Activated CD4-positive, alpha-beta T cell treated with anti-CD3 and anti-CD28 coated beads for 1 hour (primary cell): ENCODE measurements at places on chromosomes 12 and 14.

DNA sequence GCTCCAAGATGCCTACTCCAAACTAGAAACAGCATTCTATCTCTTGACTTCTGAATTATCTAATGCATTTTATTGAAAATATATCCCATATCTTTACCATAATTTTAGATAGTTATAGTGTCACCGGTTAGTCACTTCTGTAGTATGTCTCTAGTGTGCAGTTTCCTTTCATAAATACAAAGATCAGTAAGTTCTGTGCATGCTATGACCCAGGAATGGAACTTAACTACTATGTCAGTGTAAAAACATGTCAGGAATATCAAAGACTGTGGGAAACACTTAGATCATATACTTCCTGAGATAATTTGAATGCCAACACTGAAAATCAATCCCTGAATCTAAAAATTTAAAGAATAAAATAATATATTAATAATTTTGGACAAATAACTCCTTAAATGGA, 237.6 kb downstream of the ATXN7L3B start:
- DNase-seq, result no peak

GRCh38 chr12:20445687-20446086, 77.3 kb downstream of the PDE3A start:
- no peak for DNase-seq

DNA sequence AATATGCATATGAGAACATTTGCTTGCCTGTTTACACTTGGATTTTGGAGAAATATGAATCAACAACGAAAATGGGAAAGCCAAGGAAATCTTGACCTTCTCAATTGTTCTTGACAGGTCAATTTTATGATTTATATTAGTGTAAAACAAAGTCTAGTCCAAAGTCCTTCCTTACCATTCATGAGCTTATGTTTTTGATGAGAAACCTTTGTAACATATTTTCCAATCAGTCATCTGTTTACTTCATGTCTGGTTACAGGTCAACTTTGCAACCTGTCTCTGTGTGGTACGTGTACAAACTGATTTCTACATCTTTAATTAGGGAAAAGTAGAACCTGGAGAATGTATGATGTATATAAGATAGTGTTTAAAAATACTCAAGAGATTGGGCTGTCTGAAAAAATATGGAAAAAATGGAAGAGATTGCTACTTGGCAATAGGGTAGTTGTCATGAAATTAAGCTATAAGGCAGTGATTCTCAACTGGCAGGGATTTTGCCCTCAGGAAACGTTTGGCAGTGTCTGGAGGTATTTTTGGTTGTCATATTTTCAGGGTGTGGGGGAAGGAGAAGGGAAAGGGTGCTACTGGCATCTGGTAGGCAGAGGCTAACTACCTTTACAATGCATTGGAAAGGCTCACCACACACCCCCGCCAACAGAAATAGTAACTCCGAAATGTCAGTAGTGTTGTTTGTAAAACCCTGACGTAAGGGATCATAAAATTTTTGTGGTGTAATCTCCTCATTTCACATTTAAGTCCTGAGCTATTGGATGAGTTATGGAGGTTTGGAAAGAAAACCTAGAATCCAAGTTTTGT, 110.4 kb upstream of the PTPRB start:
- DNase-seq, result no peak

DNA sequence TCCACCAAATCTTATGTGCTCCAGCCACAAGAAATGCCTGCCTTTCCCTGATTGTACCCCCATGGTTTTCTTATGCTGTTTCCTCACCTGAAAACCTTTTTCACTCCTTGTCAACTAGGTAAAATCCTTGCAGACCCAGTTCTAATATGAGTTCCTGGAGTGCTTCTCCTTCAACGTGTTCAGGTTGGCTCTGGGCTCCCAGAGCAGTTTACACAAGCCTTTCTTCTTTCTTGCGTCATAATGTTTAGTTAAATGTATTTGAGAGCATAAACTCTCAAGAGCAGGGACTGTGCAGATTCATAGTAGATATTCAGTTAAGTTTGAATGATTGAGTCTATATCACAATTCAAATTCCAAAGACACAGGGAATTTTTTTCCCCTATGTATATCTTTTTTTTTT, 484.8 kb upstream of the CCDC196 start:
- no peak for DNase-seq

DNA sequence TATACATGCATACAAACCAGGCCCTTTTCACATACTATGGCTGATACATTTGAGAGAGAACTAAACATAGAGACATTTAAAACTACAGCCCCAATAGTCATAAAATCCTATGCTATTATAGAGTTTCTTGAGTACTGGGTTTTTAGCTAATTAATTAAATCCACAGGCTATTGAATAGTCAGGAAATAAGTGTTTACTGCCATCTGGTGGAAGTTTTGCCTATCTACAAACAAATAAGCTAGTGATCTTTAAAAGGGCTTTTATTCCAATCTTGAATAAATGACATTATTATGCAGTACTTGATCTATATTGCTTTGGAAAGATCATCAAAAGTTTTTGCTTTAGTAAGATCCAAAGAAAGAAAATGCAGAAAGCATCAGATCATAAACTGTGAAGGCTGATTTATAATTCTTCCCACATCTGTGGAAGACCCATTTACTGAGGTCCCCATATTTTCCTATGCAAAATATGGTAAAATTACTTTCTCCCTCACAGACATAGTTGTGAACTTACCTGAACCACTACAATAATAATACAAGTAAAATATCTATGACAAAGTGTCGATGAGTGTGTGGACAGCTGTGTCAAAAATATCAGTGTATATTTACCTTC, 131.3 kb downstream of the ITPR2 start:
- DNase-seq, result no peak

DNA sequence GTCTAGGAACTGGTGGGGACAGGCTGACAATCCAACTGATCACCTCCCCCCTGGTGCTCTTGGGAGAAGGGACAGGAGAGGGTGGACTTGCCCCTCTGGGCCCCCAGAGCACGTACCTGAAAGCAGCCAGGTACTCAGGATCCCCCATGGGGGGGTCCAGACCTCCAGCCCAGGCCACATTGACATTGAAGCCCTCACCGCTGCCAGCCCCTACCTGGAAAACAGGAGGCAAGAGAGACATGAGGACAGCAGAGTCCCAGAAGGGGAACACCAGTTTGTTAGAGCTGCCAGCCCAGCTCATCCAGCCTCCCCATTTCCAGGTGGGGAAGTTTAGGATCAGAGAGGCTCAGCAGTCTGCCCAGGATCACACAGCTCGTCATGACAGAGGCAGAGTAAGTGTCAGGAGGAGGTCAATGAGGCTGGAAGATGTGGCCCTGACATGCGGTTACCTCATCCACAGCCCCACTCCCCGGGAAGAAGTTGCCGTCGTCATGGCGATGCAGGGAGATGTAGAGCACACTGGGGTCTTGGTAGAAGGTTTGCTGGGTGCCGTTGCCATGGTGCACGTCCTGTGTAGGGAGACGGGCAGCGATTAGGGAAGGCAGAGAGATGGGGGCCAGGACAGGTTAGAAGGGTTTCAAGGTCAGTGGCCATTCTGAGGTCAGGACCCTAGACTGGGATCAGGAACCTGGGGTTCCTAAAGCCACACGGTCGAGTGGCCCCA, 14.7 kb downstream of the SLC48A1 start:
- no peak for DNase-seq

DNA sequence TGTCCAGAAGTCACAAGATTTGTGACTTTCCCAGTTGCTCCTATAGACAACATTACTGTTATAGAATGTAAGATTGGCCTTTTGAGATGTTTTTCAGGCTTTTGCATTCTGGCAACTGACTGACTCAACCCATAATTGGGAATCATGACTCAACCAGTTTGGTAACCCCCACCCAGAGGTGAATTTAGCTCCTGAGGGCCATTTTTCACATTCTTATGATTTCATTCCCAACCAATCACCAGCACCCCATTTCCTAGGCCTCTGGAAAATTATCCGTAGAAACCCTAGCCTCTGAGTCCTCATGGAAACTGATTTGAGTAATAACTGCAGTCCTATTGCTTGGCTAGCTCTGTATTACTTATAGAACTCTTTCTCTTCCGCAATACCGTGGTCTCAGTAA, 626.0 kb upstream of the SEL1L start:
- no peak for DNase-seq

DNA sequence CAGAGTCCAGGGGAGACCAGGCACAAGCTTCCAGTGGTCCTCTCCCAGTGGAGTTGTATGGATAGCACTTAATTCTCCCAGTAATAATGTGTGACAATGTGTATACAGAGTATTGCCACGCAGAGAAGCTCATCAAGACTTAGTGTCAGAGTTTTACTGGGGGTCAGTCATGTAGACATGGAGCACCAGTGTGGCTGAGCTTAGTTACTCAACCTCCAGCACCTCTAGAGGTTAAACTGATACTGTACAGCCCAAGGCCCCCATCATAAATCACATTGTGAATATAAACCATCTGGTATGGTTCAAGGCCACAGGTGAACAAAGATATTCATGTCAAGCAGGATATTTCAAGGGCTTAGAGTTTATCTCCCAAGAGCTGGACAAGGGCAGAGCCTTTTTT, 378.1 kb upstream of the TMPO start:
- no peak for DNase-seq

GRCh38 chr12:69130064-69130463, 109.3 kb upstream of the CPSF6 start:
- no peak for DNase-seq

- DNase-seq, result no peak
Measured at GRCh38 chr12:25245491-25245890, 5.2 kb downstream of the KRAS start.

DNA sequence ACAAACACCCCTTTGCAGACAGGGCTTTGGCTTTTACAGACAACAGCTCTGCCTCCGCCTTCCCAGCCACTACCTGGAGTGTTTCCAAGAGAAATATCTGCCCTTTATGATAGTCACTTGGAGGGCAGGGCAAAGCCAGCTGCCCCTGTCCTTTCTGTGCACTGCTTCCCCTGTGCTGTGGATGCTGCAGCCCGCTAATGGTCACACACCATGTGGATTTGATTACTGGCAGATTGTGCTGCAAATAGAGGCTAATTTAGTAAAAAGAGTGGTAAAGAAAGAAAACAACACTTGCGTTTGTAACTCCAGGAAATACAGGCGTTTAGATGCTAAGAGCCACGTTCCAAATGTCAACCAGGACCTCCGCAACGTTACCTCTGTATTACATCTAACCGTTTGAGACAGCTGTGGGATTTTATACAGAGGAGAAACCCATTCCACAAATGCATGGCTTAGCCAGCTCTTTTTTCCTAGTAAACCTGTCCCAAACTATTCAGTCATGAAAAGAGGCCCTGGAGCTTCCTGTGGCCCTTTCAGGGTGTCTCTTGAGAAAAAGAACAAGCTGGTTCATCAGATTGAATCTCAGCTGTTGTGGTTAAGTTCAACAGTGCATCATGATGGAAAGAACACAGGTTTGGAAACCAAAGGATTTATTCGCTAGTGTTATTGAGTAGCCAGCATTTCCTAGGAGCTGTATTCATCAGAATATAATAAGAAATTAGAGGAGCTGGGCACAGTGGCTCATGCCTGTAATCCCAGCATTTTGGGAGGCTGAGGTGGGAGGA, 30.1 kb upstream of the PWP1 start:
- DNase-seq, result no peak

DNA sequence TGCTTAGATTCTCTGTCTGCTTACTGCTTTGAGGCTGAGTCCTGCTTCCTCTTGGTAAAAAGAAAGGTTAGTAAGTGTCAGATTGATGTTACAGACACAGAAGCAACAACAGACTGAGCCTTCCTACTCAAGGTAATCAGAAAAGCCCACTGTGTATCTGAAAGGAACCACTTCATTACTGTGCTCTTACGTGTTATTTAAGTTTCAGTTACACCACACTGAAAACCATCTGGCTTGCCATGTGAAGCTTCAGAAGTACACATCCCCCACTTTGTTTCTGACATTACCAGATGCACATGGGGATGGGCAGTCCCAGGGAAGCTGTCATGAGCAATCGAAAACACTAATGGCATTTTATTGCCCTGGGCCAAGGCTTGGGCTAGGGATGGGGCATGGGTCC, 1290.1 kb downstream of the AACS start:
- no peak for DNase-seq

GRCh38 chr12:105590571-105590970, 260.1 kb downstream of the C12orf75 start:
- DNase-seq, result no peak
